LHCN-M2 (cell line): ENCODE measurements at places on chromosomes 16 and 17.

- peak; percentile 85 for DNase-seq
These were observed 4.0 kb downstream of the TMEM170A start for GRCh38 chr16:75460446-75460845.

DNA sequence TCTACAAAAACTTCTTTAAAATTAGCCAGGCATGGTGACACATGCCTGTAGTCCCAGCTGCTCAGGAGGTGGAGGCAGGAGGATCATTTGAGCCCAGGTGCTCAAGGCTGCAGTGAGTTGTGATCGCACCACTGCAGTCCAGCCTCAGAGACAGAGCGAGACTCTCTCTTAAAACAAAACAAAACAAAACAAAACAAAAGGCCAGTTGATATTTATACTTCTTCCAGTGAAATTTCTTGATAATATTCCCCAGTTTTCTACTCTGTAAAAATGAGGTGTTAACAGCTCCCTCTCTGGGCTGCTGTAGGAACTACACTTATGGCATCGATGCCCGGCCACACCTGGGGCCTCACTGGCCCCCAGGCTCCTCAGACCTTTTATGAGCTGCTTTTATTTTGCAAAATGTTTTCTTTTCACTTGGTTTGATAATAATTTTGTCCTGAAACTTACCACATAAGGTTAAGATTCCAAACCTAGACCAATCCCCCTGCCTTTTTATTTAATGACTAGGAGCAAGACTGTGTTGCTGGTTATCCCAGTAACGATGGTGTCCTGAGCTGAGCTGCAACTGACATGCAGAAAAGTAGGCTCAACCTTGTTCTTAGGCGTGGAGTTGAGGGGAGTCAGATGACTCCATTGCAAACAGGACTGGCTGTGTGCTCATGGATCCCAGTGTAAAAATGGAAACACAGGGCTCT is 17.6 kb downstream of the MAPK8IP3 start:
- DNase-seq, result peak; percentile 46

DNA sequence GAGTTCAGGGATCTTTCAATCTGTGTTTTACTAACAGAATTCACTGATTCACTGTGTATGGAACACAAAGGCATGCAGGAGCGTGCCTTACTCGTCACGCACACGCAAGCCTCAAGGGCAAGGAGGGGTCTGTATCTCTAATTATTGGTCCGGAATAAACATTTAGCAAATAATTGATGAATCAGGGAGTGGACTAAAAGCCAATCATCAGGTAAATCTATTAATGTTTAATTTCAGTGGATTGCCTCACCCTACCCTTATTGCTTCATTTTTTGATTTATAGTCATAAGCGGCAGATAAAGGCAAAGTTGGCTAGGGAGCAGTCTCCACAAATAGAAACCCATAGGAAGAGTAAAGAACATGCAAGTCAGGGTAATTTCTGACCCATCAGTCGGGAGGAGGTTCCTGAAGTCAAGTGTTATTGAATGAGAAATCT is 7.4 kb upstream of the HSD17B2 start:
- no peak for DNase-seq

GRCh38 chr17:33927732-33928133 is 327.4 kb upstream of the CCL2 start:
- peak; percentile 3 for DNase-seq

- no peak for DNase-seq
These were observed 7.2 kb upstream of the DRC7 start for GRCh38 chr16:57687363-57687929.

DNA sequence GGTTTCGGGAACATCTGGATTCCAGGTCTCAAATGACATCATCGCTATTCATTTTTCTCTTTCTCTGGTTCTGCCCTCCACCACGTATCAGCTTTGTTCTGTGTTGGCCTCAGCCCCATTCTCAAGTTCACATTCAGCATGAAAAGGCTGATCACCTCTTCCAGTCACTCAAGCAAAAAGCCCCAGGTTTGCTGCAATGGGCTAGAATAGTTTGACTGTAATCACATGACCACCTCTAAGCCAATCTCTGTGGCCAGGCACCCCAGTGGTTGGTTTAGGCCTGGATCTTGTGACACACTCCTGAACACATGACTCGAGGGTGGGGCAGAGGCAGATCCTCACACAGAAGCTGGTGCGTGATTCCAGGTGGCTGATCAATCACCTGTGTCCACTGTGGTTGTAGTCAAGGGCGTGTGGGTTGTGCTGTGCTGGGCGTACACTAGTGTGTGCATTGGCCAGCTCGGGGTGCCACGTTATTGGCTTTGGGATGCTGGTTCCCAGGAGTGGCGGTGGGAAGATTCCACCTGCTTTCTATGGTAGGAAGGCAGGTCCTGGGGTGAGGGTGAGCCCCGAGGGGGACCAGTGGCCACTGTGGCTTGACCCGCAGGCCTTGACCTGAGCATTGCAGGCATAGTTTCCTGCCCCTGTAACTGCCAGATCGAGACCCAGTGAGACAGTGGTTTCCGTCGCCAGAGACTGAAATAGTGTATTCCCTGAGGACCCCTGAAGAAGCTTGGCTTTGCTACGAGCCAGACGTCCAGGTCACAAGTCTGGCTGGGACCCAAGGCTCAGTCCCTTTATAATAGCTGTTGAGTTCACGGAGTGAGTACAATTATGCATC is 12.0 kb downstream of the EEF2K start:
- no peak for DNase-seq

GRCh38 chr17:66985338-66986237 is 21.1 kb downstream of the CACNG4 start:
- DNase-seq, result no peak

DNA sequence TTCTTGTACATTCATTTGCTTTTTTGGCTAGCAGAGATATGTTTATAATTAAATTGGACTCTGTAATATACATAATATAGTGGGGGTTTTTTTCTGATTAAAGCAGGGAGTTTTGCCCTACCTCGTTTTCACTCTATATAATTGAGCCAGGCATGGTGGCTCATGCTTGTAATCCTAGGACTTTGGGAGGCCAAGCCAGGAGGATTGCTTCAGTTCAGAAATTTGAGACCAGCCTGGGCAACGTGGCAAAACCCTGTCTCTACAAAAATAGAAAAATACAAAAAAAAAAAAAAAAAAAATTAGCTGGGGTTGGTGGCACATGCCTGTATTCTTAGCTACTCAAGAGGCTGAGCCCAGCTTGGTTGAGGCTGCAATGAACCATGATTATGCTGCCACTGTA is 42.2 kb downstream of the PAFAH1B1 start:
- DNase-seq, result no peak

GRCh38 chr16:9921997-9922396 is 260.2 kb downstream of the GRIN2A start:
- DNase-seq, result no peak

DNA sequence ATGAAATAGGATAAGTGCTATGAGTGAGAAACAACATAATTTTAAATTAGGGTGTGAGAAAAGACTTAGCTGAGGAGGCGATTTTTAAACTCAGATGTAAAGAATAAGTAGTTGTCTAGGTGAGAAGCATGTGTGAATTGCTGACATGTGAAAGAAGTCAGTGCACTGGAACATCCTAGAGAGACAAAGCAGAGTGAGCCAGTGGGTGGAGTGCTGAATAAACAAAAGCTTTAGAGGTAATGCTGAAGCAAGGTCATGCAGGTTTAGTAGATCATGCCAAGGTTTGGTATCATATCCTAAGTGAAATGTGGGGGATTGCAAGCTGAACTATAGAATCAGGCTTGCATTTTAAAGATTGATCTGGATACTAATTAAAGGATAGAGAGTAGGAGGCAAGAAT is 89.4 kb downstream of the KIF2B start:
- no peak for DNase-seq

DNA sequence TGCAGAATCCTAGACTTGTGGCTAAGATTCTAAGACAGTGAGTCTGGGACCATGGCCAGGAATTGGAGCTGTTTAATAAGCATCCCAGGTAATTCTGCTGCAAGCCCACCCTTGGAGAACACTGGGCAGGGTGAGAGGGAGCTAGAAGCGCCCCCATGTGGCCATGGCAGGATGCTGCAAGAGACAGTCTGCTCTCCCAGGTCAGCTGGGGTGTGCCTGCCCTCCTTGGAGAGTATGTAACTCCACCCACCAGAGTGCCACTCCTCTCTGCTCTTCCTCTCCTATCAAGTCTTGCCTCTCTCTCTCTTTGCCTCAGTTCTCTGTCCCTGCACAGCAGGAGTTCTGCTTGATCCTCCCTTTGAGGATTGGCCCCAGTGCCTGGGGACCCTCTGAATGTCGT is 14.9 kb downstream of the RCVRN start:
- no peak for DNase-seq

- no peak for DNase-seq
These were observed 331.2 kb downstream of the MAF start for GRCh38 chr16:79269211-79269863.

- no peak for DNase-seq
These were observed 33.0 kb upstream of the ADAMTS18 start for GRCh38 chr16:77467821-77468335.

- no peak for DNase-seq
These were observed 93.1 kb downstream of the ZDHHC7 start for GRCh38 chr16:84918006-84918909.

DNA sequence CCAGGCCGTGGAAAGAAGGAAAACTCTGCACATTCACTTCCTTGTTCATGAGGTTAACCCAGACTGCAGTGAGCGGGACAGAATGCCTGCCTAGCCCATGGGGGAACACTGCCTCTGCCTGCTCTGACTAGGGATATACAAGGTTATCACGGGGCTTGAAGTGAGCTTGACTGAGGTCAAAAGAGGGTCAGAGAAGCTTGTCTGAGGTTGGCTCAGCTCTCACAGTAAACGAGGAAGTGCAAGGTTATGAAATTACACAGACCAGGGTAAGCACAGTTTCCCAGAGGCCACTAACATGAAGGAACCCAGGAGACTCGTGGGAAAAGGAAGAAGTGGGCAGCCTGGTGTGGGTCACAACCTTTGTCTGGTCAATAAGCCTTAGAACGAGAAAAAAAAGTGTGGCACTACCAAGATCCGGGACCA is 28.7 kb downstream of the HIC1 start:
- DNase-seq, result no peak

DNA sequence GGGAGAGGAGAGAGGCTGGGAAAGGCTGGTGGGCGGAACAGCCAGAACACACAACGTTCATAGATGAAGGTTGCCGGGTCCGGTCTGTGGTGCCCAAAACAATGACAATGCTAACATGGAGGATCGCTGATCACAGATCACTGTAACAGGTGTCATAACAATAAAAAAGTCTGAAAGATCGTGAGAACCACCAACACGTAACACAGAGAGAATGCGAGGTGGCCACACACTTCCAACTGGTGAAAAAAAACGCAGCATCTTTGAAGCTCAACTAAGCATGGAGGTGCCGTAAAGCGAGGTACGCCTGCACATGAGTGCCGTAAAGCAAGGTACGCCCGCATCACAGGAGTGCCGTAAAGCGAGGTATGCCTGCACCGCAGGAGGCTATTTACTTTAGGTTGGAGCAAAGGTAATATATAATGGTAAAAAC is 42.3 kb downstream of the ABR start:
- DNase-seq, result no peak

DNA sequence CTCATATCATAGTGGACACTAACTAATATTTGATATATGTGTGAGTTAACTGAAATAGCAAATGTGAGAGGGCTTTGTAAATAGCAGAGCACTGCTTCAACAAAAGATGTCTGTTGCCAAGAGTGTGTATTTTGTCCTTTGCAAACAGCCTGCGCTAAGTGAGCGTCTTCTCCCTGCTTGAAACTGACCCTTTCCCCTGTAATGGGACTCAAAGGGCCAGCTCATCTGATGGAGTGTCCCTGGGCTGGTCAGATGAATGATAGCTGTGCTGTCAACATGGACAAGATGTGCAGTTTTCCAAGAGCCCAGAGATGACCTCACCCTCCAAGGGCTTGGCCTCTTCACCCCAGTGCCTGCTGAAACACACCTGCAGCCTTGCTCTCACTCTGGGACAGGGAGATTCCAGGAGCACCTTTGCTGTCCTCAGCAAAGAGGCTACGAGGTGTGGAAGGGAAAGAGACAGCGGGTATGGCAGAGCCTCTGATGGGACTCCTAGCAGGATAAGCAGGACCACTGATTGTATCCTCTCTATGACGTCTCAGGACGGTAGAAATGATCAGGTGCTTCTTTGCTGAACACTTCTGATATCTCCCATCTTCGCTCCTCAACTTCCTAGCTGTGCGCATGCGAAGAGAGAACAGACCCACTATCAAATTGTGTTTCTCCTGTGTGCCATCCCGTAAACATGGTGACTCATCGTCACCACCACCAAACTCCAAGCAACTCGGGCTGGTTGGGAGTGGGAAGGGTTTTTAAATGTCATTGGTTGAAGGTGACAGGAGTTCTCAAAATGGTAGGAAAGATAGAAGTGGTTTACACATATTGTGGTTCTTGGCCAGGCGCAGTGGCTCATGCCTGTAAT is 35.8 kb upstream of the TBX2 start:
- DNase-seq, result no peak

- DNase-seq, result no peak
These were observed 452.8 kb downstream of the SLC39A11 start for GRCh38 chr17:72639711-72640110.

GRCh38 chr17:71760062-71760720 is 360.6 kb upstream of the SOX9 start:
- DNase-seq, result peak; percentile 6

- no peak for DNase-seq
These were observed 288.3 kb downstream of the CNTNAP4 start for GRCh38 chr16:76565542-76565941.

GRCh38 chr16:11342021-11342855 is 3.0 kb upstream of the RMI2 start:
- no peak for DNase-seq

DNA sequence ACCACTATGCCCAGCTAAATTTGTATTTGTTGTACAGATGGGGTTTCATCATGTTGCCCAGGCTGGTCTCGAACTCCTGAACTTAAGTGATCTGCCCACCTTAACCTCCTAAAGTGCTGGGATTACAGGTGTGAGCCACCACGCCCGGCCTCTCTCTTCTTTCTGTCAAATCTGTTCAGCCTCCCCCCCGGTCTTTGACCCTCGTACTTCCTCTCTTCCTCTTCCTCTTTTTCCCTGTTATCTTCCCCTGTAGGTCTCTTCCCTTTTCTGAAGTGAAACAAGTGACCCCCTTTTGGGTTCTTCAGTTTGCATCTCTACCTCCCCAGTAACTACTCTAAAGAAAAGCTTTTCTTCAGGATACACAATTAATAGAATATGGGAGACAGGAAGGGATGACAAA is 31.7 kb upstream of the DHX40 start:
- no peak for DNase-seq

DNA sequence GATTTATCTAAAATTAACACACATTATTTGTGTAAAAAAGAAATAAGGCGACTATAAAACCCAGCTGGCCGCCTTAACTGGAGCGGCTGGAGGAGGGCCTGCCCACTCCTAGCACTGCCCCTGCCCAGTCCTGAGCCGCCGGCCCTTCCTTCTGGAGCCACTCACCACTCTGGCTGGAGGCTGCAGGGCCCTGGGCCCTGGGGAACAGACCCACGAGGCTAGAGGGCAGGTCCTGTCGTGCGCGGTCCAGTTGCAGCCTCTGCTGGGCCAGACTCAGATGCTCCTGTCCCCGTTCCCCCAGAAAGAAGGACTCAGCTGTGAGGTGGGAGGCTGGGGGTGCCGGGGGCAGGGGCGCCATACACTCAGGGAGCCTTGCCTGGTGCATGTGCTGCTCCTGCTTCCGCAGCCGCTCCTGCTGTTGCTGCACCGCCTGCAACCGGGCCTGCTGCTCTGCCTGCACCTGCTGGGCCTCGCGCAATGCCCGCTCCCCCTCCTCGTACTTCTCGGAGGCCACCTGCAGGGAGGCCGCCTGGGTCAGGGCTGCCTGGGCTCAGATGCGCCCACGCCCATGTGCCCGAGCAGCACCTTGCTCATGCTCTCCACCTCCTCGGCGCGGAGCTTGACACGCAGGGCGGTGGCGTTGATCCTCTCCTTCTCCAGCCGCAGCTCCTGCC is 9.0 kb upstream of the MRPL38 start:
- no peak for DNase-seq

GRCh38 chr17:64003526-64004121 is 5.5 kb downstream of the PRR29 start:
- no peak for DNase-seq
